Activated CD8-positive, alpha-beta memory T cell treated with anti-CD3 and anti-CD28 coated beads for 4 hours (primary cell): ENCODE measurements at places on chromosomes 13 and 19.

DNA sequence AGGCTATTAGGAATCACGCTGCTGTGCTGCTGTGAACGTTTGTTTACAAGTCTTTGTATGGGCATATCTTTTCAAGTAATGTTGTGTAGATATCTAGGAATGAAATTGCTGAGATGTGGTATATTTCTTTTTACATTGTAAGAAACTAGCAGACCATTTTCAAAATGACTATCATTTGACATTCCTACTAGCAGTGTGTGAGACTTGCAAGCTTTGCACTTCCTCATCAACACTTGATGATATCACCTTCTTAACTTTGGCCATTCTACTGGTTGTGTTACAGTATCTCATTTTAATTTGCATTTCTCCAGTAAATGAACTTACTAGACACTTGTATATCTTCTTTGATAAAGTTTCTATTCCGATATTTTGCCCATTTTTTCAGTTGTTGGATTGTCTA is 12.1 kb downstream of the METTL21C start:
- no peak for DNase-seq

GRCh38 chr13:22770891-22771290 is 409.9 kb upstream of the SGCG start:
- DNase-seq, result no peak

DNA sequence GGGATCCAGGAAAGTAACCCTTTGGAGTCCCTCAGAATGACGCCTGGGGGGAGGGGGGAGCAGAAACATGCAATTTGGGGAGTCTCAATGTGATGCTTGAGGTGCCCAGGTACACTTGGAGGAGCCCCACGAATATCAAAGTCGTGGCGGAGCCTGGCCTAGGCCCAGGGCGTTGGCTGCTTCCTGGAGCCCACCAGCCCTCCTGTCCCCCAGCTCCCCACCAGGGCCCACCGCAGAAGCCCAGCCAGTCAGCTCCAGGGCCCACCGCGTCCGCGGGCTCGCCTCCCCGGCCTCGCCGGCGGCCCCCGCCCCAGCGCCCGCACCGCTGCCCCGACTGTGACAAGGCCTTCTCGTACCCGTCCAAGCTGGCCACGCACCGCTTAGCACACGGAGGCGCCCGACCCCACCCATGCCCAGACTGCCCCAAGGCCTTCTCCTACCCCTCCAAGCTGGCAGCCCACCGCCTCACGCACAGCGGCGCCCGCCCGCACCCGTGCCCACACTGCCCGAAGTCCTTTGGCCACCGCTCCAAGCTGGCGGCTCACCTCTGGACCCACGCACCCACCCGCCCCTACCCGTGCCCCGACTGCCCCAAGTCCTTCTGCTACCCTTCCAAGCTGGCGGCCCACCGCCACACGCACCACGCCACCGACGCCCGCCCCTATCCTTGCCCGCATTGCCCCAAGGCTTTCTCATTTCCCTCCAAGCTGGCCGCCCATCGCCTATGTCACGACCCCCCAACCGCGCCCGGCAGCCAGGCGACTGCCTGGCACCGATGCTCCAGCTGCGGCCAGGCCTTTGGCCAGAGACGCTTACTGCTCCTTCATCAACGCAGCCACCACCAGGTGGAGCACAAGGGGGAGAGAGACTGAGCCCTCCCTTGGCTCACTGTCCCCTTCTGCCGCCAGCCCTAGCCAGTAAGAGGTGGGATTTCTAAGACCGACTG is 2.1 kb downstream of the ZNF575 start:
- DNase-seq, result no peak

- DNase-seq, result no peak
Observed at GRCh38 chr19:3518659-3519058, 12.5 kb downstream of the FZR1 start.

GRCh38 chr13:95245071-95245470 is 56.2 kb downstream of the ABCC4 start:
- DNase-seq, result no peak

GRCh38 chr13:29587645-29588044 is 7.8 kb downstream of the SLC7A1 start:
- no peak for DNase-seq

DNA sequence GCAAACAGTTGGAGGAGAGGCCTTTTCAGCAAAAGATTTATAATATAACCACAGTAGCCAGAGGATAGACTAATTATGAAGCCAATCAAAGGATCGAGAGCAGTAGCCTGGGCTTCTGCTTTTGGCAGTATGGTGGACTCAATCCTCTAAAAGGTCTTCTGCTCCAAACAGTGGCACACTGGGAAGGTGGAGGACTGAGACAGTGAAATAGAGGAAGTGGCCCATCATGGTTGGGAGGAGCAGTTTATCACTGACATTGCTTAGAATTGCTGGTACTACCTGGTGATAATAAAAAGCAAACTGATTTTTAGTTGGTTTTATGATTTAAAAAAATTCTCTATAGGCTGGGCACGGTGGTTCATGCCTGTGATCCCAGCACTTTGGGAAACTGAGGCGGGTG is 20.9 kb upstream of the PLAUR start:
- no peak for DNase-seq

DNA sequence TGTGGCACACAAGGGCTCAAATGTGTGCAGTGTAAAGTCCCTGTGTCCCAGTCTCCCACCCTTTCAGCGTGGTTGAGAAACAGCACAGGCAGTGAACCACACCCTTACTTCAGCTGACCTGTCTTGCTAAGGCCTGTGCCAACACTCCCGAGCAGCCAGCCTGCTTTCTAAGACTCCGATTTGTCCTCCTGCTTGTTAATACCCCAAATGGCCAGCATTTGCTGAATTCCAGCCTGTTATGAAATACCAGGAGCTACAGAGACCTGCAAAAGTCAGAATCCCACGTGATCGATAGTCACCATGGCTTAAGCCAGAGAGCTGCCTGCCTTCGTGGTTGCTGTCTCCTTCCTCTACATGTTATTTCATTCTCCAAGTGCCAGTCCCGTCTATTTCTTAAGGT is 200.5 kb downstream of the FGF9 start:
- DNase-seq, result no peak

DNA sequence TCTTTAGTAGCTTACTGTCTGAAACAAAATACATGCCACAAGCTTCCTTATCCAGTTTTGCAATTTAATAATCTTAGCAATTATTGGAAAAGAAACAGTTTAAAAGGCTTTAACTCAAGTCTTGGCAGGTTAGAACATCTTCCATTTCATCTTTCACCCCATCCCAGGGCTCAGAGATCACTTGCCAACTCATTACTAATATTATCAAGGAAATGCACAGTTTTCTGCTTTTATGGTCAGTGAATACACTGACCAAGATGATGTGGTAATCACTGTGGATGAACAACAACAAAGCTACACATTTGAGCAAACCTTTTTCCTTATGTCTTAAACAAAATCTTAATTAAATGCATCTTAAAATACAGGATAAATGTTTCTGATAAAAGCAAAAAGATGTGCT is 48.0 kb upstream of the ITM2B start:
- no peak for DNase-seq

DNA sequence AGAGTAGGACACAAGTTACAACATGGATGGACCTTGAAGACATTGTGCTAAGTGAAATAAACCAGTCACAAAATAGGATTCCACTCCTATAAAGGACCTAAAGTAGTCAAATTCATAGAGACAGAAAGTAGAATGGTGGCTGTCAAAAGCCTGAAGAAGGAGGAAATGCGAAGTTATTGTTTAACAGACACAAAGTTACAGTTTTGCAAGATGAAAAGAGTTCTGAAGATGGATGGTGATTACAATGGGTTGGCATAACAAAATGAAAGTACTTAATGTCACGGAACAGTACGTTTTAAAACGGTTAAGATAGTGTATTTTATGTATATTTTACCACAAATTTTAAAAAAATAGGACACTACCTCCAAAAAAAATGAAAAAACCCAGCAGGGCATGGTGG is 34.8 kb downstream of the FOXO1 start:
- DNase-seq, result no peak

DNA sequence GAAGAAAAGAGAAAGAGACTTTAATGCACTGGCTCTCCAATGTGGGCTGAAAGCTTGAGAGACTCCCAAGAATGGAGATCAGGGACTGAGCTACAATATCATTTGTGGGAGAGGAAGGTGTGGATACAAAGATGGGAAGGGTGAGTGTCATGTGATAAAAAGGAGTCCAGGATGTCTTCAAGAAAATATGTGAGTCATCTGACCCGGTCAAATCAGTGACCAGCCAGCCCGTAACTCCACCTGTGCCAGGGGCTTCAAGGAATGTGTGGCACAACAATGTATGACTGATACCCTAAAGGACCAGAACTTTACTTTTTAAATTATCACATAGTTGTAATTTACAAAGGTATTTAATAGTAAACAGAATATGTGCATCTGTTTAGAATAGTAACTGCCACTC is 97.2 kb downstream of the DOCK9 start:
- DNase-seq, result no peak

- no peak for DNase-seq
Observed at GRCh38 chr19:51799034-51799773, 4.2 kb downstream of the FPR3 start.

- DNase-seq, result no peak
Observed at GRCh38 chr13:54449922-54450321, 1421.3 kb downstream of the OLFM4 start.

- DNase-seq, result no peak
Observed at GRCh38 chr13:47901441-47901840, 99.6 kb downstream of the SUCLA2 start.

GRCh38 chr13:49810567-49811526 is 18.4 kb upstream of the KPNA3 start:
- no peak for DNase-seq
